ENCODE measurements at places on chromosomes 7 and 10. TPM values are rescaled to one million over a fixed set of nuclear protein-coding genes. Genes with fewer than 3 reads are reported as not detected.

DNA sequence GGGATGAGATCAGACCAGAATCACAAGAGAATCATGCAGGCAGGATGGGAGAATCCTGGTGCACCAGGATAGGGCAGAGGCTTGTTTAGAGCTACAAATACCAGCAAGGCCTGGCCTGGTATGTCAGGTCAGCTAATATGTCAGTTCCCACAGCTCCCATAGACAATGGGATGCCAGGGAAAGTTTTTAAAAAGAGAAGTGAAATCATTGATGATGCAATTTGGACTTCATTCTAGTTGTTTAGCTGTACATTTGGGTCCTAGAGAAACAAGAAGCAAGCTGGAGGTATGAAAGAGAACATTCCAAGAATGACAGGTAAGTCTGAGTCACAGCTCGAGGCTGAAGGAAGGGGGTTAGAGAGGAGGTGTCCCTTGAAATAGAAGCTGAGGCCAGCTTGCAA lies 45.2 kb downstream of the GPR141 start:
- peak; percentile 27 for ATAC-seq

- no peak for ATAC-seq
Measured at GRCh38 chr10:44971935-44972757, 6.5 kb downstream of the DEPP1 start.

- peak; percentile 53 for ATAC-seq
Measured at GRCh38 chr10:92822060-92822634, 26.2 kb upstream of the EXOC6 start.

GRCh38 chr7:66211429-66211828 lies 6.3 kb downstream of the TPST1 start:
- ATAC-seq: peak; percentile 66

GRCh38 chr10:14560274-14560673 lies 214.4 kb downstream of the FAM107B start:
- ATAC-seq: no peak

DNA sequence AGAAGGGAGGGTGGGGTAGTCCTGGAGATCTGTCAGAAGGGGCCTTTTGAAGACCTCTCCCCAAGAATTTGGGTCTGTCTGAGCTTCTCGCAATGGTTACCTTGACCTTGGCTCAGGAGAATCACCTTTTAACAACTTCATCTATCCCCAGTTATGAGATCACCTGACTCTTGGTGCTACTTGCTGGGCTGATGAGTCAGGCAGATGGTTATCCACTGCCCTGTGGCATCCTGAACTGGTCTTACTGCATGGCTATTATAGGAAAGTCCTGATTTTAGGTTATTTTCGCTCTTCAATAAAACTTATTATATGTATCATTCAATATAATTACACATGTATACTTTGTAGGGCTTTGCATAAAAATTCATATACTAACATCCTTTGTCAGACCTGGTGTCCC lies 274.7 kb downstream of the GFRA1 start:
- no peak for ATAC-seq

DNA sequence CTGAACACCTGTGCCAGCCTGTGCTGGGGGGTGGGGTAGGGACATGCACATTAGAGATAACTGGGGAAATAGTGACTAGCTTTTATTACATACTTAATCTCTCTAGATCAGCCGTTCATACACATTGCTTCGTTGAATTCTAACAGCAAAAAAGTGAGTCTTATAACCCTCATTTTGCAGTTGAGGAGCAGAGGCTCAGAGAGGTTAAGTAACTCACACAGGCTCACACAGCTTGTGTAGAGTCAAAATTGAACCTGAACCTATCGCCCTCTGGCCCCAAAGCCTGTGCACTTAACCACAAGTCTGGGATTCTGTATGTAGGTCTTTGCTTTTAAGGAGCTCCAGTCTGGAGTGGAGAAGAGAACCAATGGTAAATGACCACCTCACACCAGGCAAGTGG lies 59.9 kb downstream of the CDH23 start:
- no peak for ATAC-seq

GRCh38 chr7:30321882-30322192 lies 37.4 kb downstream of the ZNRF2 start:
- ATAC-seq: no peak

DNA sequence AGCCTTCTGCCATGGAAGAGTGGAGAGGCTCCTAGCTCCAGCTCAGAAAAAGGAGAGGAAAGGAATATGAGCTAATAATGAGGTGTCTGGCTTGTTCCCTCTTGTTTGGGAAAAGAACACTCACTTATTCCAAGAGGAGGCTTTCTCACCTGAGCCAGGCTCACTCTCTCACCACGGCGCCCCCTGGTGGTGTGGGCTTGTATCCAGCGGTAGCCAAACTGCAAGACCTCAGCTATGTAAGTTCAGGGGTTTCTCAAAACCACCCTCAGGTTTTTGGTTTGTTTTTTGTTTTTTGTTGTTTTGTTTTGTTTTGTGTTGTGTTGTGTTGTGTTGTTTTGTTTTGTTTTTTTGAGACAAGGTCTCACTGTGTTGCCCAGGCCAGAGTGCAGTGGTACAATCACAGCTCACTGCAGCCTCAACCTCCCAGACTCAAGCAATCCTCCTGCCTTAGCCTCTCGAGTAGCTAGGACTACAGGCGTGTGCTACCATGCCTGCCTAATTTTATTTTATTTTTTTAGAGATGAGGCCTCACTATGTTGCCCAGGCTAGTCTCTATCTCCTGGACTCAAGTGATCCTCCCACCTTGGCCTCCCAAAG lies 124.0 kb downstream of the TMEM130 start:
- no peak for ATAC-seq

DNA sequence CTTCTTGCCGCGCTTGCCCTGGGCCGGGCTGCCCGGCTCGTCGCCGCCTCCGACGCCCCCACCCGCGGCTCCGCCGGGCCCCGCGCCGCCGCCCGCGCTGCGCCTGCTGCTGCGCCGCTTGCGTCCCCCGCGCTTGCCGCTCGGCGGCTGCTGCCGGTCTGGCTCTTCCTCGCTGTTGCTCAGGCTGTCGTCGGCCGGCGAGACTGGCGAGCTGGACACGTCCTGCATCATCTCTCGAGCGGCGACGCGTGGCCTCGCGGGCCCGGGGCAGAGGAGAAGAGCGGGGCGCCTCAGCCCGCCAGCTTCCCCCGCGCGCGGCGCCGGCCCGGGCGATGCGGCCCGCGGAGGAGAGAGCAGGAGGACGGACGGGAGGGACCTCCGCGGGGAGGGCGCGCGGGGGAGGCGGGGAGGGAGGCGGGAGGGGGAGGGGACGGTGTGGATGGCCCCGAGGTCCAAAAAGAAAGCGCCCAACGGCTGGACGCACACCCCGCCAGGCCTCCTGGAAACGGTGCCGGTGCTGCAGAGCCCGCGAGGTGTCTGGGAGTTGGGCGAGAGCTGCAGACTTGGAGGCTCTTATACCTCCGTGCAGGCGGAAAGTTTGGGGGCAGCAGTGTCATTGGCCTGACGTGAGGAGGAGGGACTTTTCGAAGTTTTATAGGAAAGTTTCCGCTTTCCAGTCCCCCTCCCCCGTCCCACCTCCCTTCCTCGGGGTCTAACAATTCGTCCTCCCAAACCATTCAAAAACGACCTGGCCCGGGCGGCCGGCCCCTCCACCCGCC lies at the start of gene TWIST1:
Gene TWIST1 (minus strand): TSS at position 546 of the 779 bp plus-strand sequence. CDS start 315 bp downstream, at position 231.
- ATAC-seq: peak; percentile 80

GRCh38 chr10:74072503-74072902 lies 74.6 kb downstream of the VCL start:
- no peak for ATAC-seq

GRCh38 chr10:76265441-76266113 lies 834.2 kb downstream of the LRMDA start:
- ATAC-seq: no peak

DNA sequence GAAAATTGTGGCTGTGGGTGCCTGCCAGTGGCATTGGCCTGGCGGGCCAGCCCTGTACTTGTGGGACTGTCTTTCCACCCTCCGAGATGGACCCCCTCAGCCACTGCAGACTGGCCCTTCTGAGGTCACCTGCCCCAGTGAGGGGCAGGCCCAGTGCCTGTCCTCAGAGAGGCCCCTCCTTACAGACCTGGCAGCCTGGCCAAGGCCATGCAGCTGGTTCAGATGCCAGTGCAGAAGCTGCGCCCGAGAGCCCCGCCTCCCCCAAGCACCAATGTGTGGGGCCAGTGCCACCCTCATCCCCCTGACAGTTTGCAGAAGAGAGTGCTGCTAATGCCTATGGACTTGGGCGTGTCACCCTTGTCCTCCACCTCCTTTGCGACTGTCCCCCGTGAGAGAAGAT lies 10.0 kb downstream of the ZNF316 start:
- ATAC-seq: no peak

- ATAC-seq: no peak
Measured at GRCh38 chr7:125654076-125654475, 724.5 kb upstream of the POT1 start.

- ATAC-seq: no peak
Measured at GRCh38 chr7:51276967-51277366, 39.6 kb downstream of the COBL start.

DNA sequence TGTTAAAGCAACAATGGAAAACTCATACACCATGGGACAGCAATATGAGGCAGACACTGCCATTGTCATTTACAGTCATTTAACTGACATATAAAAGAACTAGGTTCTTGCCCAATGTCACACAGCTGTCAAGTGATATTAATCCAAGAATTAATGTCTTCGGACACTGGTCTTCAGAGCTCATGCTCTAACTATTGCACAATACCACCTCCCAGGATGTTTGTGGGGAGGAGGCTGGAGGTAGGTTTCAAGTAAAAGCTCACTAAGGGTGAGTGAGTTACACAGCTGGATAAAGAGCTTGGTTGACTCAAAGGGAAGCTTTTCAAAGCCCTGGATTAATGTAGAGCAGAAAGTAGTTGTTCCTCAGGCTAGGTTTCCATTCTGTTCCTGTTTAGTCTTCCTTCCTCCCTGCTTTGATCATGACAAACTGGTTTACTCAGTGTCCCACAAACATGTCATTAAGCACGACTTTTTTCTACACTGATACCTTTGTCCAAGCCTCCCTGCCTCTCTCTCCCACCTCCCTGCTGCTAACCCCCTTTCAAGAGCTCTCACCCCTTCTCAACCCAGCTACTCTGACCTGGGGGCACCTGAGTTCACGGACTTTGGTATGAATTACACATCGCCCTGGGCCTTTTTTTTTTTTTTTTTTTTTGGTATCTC lies 987 bp upstream of the EXOC6 start:
- ATAC-seq: no peak

GRCh38 chr10:24771943-24772694 lies 48.4 kb upstream of the ARHGAP21 start:
- no peak for ATAC-seq

DNA sequence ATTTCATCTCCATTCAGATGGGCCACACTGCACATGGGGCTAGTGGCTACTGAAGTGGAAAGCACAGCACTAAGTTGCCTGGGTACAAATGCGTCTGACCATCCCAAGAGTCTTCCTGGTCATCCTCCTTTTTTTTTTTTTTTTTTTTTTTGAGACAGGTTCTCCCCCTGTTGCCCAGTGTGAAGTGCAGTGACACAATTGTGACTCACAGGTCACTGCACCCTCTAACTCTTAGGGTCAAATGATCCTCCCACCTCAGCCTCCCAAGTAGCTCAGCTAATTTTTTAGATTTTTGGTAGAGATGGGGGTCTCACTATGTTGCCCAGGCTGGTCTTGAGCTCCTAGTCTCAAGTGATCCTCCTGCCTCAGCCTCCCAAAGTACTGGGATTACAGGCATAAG lies 3.4 kb upstream of the TRRAP start:
- ATAC-seq: no peak

DNA sequence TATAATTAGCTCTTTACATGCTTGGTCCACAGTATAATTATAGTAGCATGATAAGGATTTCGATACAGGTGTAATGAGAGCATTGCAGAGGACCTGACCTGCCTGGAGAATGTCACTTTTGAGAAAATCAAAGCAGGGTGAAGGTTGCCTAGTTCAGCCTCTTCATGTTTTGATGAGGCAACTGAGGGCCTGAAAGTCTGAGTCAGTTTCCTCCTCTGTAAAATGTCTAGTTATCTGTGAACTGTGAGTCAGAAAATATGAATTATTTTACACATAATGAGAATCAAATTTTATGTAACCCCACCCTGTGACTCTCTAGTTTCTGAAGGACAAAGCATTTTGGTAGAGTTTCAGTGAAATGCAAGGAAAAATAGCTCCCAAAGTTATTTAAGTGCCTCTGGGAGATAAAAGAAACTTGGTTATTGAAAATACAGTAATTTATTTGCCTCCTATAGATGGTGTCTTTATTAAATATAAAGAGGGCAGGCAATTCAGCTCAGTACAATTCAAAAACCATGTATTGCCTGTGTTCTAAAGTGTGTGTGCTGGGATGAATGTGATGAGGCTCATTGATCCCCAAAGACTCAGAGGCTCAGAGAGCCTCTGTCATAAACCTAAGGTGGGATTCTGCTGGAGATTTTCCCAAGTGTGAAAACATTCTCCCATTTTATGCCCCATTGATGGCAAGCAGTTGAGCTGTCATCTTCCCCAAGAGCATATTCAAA lies 37.3 kb upstream of the SAMD9L start:
- no peak for ATAC-seq

GRCh38 chr7:158266426-158266816 lies 321.2 kb downstream of the PTPRN2 start:
- ATAC-seq: no peak

- peak; percentile 47 for ATAC-seq
Measured at GRCh38 chr10:77925795-77926565, 575 bp downstream of the DLG5 start.

- no peak for ATAC-seq
Measured at GRCh38 chr10:47300429-47300931, 483 bp downstream of the GDF10 start.

DNA sequence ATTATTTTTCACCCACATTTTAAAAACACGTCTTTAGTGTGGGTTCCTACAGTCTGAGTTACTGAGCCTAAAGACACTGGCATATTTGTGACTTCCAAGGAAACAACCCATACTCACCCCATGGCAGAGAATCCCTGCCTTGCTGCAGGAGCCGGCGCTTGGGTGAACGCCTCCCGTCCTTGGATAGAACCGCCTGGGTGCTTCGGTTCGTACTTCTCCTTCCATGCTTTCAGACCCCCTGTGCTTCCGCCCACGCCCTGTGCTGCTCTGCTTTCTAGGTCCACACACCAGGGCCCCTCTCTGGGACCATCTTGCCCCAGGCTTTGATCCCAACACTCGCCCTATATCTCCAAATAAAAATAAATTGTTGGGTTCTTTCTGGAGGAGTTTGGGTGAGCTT lies 125.8 kb downstream of the PTPRN2 start:
- no peak for ATAC-seq

OPALIN gene
- not detected for total RNA-seq

LRIT1 gene
- total RNA-seq: not detected

SLC29A4 gene
- total RNA-seq: 1.1 TPM

ZNF425 gene
- 6.4 TPM for total RNA-seq

CD36 gene
- 284 TPM for total RNA-seq

UCMA gene
- not detected for total RNA-seq

ZNF467 gene
- total RNA-seq: 15.4 TPM
